ENCODE measurements at places on chromosomes 7 and 10.

DNA sequence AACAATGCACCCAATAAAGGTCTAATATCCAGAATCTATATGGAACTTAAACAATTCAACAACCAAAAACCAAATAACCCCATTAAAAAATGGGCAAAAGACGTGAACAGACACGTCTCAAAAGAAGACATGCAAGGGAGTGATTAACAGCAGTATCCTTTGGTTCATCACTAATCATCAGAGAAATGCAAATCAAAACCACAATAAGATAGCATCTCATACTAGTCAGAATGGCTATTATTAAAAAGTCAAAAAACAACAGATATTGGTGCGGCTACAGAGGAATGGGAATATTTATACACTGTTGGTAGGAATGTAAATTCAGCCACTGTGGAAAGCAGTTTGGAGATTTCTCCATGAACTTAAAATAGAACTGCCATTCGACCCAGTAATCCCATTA lies 46.6 kb downstream of the MSRB2 start:
- no peak for DNase-seq

DNA sequence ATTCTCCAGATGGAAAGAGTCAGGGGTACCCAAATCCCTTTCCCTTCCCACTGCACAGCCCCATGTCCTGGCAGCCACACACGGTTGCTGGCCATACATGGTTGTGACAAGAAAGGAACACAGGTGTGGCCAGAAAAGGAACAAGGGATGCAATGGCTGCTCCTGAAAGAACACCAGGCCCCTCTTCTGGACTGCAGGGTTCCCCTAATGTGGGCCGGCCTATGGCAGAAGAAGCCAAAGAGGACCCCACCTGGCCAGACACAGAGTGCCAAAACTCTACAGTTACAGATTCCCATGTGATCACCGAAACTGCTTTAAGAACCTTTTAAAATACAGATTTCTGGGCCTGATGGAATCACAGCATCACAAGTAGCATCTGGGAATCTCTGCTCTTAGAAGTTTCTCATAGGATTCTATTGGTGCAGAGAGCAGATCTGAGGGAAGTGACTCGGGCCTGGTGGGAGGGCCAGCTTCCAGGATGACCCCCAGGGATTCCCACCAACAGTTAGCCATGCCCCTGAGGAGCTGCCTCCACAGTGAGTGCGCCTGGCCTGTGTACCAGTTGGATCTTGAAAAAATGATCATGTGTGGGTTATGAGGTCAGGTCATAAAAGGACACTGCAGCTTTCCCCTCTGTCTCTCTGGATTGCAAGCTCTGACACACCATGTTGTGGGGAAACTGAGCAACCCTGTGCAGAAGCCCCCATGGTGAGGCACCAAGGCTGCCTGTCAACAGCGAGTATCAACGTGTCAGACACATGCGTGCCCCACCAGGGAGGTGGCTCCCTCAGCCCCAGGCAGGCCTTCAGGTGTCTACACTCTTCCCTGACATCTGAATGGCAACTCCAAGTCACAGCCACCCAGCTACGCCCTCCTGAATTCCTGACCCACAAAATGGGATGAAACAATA lies 89.6 kb upstream of the LANCL2 start:
- no peak for DNase-seq

DNA sequence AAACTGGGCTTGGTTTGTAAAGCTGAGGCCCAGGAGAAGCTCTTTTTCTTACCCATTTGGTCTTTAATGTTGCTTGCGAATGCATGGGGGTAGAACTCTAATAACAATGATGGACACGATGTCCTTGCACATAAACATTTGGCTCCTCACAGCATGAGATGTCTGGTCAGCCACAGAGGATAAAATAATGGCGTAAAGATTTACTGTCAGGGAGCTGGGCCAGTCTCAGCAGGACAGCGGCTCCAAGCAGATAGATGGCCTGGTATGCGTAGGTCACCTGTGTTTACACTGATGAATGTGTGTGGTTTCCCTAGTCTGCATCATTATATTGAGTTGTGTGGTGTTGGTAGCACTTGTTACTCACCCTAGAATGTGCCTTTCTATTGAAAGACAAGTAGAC lies 537.4 kb downstream of the CNTNAP2 start:
- DNase-seq = no peak

GRCh38 chr7:98077762-98078161 lies 28.9 kb upstream of the LMTK2 start:
- DNase-seq = no peak

- DNase-seq = no peak
These were observed 31.1 kb downstream of the ARHGAP12 start for GRCh38 chr10:31897506-31897905.

DNA sequence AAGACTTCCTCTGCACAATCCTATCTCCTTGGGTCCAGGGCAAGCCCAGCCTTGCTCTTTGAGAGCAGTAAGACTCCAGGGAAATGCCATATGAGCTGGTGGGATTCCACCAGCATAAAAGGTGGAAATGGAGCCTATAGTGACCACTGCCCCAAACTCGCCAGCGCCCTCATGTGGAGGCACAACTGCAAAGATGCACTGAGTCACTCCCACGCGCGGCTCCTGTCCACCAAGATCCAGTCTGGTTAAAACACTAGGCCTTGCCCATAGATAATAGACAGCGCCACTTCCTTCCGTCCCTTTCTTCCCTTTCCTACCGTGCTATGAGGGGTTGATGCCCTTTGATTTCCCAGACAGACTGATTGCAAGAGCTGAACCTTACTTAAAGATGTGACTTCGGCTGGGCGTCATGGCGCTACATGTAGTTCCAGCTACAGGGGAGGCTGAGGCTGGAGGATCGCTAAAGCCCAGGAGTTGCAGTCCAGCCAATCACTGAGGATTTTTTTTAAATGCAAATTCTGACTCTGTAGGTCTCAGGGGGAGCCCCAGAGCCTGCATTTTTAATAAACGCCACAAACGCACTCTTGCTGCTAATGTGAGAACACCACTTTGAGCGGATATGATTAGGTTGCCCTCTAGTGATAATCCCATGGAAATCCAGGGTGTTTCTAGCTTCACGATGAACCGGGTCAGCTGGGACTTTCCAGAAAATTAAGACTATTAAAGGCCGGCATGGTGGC lies 136.5 kb downstream of the EPC1 start:
- DNase-seq = no peak

- DNase-seq = no peak
These were observed 9.9 kb downstream of the TWIST1 start for GRCh38 chr7:19107356-19108146.

All from hippocampal formation (tissue), 2 donors.